ENCODE measurements at places on chromosomes 3 and 15.
A peak's percentile ranks its signal among the peaks of the same experiment; 100 is the strongest.

- no peak for DNase-seq
Observed at GRCh38 chr3:31357451-31357850, 175.3 kb upstream of the STT3B start.

- no peak for DNase-seq
Observed at GRCh38 chr3:14914779-14915117, 32.6 kb upstream of the NR2C2 start.

DNA sequence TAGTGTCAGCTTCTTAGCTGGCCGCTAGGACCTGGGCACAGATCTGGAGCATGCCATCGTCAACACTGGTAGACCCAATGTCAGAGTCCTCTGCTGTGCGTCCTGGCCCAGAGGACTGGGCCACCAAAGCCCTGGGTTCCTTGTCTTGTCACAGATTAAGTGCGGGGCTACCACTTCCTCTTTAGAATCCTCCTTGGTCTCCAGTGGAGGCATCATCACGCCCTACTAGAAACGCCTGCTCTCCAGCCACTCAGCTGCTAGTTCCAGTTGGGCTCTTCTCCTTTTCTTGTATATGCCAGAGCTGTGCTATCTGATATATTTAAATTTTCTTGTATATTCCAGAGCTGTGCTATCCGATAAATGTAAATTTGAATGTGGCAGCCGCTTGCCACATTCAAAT is 11.2 kb downstream of the PPCDC start:
- no peak for DNase-seq

GRCh38 chr15:78024519-78024870 is 53.0 kb downstream of the TBC1D2B start:
- DNase-seq: no peak

DNA sequence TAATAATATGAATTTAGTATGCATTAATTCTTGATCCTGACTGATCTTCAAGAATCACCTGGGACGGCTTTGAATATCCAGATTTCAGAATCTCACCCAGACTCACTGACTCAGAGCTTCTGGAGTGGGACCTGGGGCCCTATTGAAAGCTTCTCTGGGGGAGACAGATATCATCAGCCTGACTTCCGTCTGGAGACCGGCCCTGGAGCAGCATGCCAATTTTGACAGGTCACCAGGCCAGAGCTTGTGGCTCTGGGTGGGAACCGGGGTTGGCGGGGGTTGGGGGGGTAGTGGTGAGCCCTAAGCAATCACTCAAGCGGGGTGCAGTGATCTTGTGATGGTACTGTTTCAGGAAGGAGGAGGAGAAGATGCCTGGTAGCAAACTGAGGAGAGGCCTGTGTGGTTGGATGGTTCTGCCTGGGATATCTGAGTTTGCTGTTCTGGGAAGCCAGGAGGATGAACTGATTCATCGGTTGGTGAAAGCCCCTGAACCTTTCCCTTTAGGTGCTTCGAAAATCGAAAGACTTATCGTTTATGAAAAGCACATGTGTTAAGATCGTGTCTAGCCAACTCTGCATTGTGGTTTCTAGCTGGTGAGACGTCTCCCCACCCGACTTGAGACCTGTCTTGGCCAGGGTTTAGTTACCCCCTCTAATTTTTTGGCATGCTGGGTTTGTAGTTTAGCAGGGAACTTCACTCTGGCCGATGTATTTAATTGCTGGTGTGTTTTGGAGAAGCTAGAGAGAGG is 263.9 kb upstream of the C2CD4B start:
- peak; percentile 50 for DNase-seq

- no peak for DNase-seq
Observed at GRCh38 chr3:69764121-69764741, 25.0 kb downstream of the MITF start.

DNA sequence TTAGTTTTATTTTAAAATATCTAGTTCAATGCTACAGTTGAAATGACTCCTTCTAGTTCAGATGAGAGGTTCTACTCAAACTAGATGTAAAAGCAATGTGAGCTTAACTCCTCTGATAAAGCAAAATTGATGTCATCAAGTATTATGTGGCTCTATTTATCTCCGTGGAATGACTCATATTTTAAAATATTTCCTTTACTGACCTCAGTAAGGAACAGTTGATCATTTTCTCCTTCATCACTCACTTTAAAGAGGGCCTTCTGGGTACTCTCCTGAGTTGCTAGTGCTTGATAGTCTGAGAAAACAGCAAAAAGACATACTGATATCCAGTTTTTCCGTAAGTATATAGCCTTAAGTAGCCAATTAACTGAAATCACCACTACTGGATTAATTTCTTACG is 1099.3 kb downstream of the ROBO2 start:
- peak; percentile 67 for DNase-seq

DNA sequence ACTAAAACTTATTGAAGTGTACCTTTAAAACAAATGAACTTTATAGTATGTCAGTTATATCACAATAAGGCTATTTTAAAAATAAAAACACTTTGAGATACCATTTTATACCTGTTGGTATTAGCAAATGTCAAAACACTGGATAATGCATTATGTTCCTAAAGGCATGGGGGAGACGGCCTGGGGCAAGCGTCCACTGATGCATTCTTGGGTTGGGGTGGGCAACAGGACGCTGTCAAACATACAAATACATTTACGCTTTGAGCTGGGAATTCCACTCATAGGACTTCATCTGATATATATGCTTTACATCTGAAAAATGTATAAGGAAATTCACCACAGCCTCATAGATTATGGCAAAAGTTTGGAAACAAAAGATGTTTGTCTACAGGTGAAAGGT is 7.6 kb upstream of the GATA2 start:
- DNase-seq: no peak

DNA sequence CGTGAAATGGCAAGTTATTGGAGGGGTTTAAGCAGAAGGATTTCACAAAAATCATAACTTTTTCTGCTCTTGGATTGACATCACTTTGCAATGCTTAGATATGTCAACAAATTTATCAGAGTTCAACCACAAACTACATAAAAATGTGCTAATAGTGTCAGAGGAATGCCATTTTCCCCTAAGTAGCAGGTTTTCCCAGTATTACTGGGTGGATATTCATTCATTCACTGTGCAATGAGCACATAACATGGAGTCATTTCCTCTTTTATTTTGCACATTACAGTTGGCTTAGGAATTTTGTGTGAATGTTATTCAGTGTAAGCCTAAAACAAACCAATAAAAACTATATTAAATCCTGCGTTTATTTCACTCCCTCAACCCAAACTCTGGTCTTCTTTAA is 537.3 kb upstream of the MCTP2 start:
- peak; percentile 53 for DNase-seq

GRCh38 chr15:41161736-41162135 is 45.7 kb upstream of the INO80 start:
- DNase-seq: no peak

DNA sequence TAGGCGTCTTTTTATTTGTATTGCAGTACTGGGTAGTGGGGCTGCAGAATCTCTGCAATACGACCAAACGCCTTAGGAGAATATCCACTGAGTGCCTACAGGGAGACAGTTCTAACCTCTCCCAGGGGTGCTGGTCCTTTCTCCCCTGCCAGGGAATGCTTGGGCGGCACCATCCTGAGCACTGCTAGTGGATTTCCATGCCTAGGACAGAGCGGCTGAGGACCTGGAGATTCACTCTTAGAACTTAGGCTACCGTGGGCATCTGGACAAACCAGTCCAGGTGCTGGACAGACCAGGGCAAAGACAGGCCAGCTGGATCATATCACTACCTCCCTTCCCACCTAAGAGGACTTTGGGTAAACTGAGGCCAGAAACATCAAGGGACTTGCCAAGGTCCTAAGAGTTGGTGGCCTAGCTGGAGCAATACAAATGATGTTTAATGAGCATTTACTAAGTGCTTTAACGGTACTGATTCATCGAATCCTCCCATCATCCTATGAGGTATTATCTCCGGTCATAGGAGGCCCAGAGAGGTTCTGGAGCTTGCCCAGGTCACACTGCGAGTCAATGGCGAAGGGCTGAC is 902 bp downstream of the TMEM44 start:
- no peak for DNase-seq

- no peak for DNase-seq
Observed at GRCh38 chr3:4529876-4530588, 36.9 kb downstream of the ITPR1 start.

GRCh38 chr15:90946538-90946937 is 8.1 kb upstream of the RCCD1 start:
- no peak for DNase-seq

- DNase-seq: no peak
Observed at GRCh38 chr3:149234671-149235245, 13.1 kb upstream of the CP start.

DNA sequence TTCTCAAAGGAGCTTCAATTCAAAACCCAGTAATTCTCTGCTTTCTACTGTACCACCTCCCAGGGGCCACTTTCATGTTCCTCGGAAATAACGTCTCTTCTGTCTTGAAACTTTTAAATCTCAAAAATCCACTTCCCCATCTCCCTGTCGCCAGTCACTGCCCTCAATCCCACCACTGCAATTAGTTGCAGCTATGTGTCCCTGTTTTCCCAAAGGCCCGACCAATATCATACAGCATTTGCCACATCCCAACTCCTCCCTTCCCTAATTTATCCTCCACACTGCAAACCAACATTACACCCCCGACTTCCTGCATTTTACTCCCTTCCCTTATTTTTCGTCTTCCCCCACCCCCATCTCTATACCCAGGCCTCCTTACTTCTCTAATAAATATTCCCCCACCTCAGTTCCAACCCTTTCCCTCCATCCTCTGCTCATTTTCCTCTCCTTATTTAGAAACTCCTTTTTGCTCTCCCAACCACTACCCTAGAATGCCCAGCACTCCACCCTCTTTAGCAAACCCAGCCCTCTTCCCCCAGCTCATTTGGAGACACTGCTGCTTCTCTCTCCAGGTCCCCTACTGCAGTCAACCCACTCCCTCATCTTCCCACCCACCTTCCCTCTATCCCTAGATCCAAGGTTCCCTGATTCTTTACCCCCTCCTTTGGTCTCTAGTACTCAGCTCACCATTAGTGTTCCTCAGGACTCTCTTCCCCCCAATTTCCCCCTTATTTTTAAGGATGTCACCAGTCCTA is 1.1 kb downstream of the NPTN start:
- peak; percentile 70 for DNase-seq

DNA sequence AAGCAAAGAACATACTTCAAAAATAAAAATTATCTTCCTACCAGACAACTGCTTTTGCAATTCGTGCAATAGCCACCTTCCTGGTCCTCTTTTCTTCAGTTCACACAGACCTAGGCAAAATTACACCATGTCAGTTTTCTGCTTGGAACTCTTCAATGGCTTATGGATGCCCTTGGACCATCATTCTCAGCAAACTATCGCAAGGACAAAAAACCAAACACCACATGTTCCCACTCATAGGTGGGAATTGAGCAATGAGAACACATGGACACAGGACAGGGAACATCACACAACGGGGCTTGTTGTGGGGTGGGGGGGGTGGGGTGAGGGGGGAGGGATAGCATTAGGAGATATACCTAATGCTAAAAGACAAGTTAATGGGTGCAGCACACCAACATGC is 29.2 kb upstream of the PLSCR5 start:
- no peak for DNase-seq

DNA sequence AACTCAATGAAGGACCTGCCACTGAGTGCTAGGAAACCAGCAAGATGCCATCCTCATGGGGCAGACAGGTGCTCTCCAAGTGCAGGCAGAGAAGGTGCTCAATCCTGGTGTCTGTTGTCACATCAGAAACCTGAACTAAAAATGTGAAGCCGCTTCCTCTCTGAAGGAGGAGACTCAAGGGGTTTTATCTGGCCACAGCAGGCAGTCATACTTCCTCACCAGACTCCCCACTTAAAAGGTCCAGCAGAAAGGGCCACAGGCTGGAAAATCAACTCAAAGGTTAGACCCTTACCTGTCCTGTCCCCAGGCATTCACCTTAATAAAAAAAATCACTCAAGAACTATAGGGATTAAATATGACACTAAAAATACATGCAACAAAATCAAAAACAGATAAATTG is 4.8 kb downstream of the CCDC12 start:
- DNase-seq: no peak

DNA sequence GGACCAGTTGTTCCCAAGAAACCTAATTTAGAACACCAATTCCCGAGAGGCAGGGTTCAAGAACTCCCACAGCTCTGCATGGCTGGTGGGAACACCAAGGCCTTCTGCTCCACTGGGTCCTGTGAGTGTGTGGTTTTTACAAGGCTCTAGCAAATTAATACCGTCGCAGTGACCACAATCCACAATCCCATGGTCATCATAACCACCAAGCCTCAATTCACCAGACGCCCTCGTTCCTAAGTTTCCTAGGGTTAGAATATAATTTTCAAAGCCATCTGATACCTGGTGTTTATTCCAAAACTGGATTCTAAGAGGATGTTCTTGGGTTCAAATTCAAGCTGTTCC is 114.9 kb upstream of the RPL32 start:
- DNase-seq: no peak

- peak; percentile 51 for DNase-seq
Observed at GRCh38 chr3:105360003-105360402, 6.7 kb upstream of the ALCAM start.
